Fibroblast of skin of left quadriceps (primary cell): ENCODE measurements at places on chromosomes 2 and 18.
A peak's percentile ranks its signal among the peaks of the same experiment; 100 is the strongest.

DNA sequence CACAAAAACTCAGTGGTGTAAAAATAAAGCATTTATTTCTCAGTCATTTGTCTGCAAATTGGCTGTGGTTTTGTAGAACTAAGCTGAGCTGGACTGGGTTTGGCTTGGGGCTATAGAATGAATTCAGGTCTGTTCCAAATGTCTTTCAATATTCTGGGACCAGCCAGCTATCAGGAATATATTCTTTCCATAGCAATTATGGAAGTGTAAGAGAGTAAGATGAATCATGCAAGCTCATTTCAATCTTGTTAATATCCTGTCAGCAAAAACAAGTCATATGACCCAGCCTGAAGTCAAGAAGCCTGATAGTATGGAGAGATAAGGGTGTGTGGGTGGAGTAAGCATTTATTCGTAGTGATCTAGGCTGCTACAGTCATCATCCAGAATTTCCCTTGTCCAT, 481.0 kb upstream of the CDH2 start:
- DNase-seq, result no peak

GRCh38 chr2:31125918-31126695, 12.1 kb downstream of the GALNT14 start:
- no peak for DNase-seq

- DNase-seq, result no peak
Observed at GRCh38 chr2:203763938-203764664, 57.7 kb downstream of the CD28 start.

DNA sequence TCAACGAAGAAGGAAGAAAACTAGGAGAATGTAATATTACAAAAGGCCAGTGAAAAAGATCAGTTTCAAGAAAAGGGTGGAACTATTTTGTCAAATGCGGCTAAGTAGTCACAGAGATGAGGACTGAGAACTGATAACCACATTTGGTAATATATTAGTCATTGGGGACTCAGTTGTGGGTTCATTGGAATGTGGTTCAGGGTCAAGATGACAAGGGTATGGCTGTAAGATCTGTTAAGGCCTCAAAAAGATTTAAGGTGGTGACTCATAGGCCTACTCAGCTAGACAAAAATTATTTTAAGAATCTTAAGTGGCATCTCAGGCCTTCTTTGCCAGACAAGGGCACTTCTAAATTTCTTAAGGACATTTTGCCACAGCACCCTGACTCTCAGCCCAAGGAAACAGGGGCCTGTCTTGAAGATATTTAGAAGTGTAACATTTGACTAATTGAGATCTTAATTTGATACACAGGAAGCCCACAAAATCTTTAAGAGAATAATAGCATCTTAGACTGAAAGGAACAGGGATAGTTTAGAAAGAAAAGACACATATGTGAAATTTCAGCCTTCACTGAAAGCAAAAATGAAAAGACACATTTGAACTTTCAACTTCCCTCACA, 81.3 kb downstream of the STRADB start:
- DNase-seq, result peak; percentile 79

DNA sequence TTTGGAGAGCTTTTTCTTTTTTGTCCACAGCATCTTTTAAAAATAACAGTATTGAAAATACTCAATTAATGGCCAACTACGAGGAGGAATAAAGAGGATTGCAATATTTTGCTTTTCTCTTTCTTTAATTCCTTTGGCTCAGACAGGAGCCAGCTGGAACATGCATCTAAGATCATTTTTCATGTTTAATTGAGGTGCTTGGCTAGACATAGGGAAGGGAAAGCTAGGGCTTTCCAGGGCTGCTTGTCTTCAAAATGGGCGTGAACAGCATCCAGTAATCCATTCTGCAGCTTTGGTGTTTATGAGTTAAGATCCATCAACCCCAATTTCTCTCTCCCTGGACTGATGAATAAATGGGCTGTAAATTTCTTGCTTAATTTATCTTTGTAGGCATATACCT, 323.0 kb downstream of the PTPRM start:
- DNase-seq, result no peak

GRCh38 chr2:174510583-174511189, 23.9 kb upstream of the GPR155 start:
- no peak for DNase-seq

DNA sequence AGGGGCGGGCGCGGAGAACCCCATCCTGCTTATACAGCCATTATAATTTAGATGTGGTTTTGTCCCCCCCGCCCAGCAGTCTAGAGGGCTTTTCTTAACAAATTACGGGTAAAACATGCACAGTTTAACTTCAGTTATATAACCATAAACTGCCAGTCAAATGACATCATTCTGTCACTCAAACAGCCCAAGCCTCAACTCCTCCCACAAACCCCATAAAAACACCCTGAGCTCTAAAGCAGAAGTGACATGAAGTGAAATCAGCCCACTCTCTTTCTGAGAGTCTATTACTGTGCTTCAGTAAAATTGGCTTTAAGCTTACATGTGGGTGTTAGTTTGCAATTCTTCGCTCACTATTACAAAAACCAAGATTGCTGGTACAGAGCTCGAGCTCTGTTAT, 705.1 kb upstream of the GCFC2 start:
- DNase-seq, result no peak

GRCh38 chr2:202426751-202427150, 50.6 kb downstream of the BMPR2 start:
- no peak for DNase-seq

DNA sequence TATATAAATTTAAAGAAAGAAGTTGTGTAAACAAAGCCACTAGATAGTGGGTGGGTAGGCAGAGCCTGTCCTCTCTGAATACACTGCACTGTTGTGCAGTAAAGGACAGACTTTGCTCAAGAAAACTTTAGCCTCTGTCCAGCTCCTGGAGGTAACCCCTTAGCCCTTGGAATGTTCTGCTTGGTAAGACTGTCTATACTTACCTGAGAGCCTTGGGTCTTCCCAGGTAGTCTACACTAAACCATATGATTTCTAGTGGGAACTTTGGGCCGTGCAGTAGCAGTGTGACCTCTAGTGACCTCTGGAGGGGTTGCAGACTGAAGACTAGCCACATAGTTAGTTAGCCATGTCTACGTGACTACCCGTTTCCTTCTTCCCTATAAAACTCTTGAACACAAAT, 678.3 kb upstream of the NRXN1 start:
- no peak for DNase-seq

GRCh38 chr18:23798824-23799223, 109.6 kb downstream of the LAMA3 start:
- DNase-seq, result no peak

GRCh38 chr18:56982766-56983165, 164.1 kb upstream of the BOD1L2 start:
- no peak for DNase-seq

- DNase-seq, result no peak
Observed at GRCh38 chr2:150626934-150627411, 139.5 kb upstream of the RND3 start.

GRCh38 chr2:155070489-155070888, 372.0 kb downstream of the KCNJ3 start:
- no peak for DNase-seq

GRCh38 chr2:58109481-58109880, 62.9 kb downstream of the VRK2 start:
- no peak for DNase-seq

- DNase-seq, result no peak
Observed at GRCh38 chr18:261398-262073, 6.3 kb downstream of the THOC1 start.

GRCh38 chr2:47404356-47404755, 1.4 kb downstream of the MSH2 start:
- no peak for DNase-seq

- no peak for DNase-seq
Observed at GRCh38 chr2:106954304-106954703, 68.3 kb upstream of the ST6GAL2 start.

DNA sequence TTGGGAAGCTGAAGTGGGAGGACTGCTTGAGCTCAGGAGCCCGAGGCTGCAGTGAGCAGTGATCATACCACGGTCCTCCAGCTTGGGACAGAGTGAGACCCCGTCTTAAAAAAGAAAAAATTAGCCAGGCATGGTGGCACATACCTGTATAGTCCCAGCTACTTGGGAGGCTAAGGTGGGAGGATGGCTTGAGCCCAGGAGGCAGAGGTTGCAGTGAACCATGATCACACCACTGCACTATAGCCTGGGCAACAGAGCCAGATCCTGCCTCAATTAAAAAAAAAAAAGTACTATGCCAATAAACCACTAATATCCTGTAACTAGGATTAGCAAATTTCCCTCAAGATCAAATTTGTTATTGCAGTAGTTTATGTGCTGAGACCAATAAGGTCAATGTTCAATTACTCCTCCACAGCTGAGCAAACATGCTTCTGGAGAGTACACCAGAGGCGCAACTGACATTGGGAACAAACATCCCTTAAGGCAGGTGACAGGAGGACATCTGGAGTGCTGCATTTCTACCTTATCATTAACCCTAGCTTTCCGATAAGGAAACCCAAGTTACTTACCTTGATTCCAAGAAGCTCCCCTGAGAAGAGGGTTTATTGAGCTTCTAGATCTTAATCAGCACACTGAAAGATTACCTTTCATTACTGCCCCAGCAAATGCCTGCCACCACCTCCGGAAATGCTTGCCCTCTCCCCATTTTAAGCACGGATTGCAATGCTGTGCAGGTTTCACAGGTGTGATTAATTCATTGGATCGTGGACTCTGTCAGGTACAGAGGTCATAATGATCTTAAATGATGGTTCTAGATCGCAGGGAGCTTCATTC, 26.2 kb downstream of the MGAT4A start:
- DNase-seq, result no peak

DNA sequence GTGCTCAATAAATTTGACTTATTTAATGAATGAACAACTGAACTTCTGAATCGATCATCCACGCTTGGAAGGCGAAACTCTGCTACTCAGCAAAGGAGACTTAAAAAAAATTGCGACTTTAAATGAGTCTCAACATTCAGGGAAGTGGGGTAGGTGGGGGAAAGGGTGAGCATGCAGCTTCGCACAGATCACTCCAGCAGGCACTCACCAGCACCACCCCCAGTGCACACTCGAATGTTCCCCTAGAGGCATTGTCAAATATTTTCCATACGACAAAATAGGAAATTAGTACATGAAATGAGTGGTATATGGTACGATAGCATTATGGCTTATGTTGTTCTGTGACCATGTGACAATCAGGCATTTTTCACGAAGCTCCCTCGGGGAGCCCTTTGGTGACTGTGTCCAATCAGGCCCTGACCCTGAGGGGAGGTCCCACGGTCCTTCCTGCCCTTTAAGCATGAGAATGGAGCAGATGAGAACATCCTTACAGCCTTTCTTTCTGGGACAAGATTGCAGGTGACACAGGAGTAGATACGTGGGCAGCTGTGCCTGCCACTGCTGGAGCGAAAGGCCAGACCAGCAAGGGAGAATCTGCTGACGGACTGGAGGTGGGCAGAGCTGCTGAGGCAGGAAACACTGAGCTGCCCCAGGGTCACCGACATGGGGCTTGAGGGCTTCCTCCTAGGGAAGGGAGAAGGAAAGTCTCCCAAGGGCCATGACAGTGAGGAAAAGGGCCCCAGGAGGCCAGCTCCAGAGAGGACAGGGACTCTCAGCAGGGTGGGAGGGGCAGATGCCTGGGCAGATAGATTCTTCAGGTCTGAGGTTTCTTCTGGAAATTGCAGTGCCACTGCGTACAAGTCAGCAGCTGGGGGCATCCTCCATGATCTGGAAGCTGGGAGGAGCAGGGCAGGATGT, 101.3 kb upstream of the ID2 start:
- DNase-seq, result no peak

DNA sequence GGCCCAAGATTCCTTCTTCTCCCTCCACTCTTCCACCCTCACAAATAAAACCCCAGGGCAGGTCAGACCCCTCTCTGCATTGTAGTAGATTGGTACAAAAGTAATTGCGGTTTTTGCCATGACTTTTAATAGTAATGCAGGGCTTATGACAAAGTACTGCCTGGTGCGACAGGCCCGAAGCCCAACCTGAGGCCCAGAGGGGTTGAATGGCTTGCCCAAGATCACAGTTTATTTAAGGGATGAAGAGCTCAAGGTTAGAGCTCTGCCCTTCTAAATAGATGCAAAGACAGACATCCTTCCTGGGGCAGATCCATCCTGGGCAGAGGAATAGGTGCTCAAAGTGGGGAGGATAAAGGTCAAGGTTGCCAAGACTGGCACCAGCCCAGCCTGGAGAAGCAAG, 899 bp upstream of the PSTPIP2 start:
- no peak for DNase-seq

DNA sequence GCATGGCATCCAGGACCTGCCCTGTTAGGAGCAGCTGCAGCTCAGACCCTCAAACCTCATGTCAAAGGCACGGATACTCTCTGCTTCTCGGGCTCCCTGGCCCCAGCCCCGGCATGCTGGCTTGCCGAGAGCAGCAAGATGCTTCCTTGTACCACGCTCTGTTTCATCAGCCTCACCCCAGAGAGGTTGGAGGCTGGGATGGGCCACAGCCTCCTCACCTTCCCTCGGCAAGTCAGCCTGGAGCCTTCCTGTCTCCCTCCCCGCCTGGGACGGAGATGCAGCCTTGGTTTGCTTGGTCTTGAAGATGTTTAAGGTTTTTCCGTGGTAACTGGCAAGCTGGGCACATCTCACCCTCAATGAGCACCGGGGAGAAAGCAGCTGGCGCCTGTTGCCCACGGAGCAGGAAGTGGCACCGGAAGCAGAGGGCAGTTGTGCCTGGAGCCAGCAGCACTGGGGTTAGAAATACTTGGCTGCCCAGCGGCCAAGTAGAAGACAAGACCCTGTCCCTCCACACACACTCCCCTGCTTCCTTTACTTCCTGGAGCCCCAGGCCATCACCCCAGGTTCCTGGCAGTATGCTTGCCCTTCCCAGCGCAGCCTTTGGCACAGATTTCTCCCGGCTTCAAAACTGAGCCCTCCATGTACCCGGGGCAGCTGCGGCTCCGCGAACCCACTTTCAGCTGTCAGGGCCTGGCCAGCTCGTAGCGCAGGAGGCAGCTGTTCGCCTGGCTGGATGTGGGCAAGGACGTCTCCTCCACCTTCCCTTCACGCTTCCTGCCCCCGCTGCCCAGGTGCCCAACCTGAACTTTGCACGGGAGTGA, 17.4 kb downstream of the FBLN7 start:
- no peak for DNase-seq

GRCh38 chr18:50280707-50281294, 522 bp downstream of the MBD1 start:
- no peak for DNase-seq

GRCh38 chr2:210162466-210163124, 8.6 kb downstream of the KANSL1L start:
- no peak for DNase-seq

GRCh38 chr18:79608069-79608468, 71.5 kb upstream of the CTDP1 start:
- DNase-seq, result no peak

- DNase-seq, result no peak
Observed at GRCh38 chr18:70380915-70381896, 92.4 kb downstream of the SOCS6 start.

DNA sequence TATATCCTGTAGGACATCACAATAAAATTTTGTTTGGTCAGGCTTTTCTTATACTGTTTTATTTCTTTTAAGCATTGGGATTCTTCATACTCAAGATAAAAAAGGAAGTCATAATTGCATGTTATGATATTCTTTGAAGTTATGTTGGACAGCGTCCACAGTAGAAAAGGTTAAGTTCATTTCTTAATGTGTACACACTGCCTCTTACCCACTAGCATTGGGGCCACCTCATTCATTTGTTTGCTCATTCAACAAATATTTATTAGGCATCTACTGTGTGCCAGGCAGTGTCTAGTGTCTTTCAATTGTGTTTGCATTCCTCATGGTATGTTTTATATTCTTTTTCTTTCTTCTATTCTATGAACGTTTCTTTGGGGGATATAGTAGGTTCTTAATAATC, 70.2 kb downstream of the PTPRM start:
- DNase-seq, result no peak
